Stimulated activated CD4-positive, alpha-beta T cell treated with anti-CD3 and anti-CD28 coated beads, Interleukin-1b, Interleukin-23, amount 100 ng/mL, for 1 hour (primary cell): ENCODE measurements at places on chromosomes 2 and 18.

GRCh38 chr18:23226930-23227725 is 91.8 kb downstream of the CABLES1 start:
- DNase-seq = no peak

DNA sequence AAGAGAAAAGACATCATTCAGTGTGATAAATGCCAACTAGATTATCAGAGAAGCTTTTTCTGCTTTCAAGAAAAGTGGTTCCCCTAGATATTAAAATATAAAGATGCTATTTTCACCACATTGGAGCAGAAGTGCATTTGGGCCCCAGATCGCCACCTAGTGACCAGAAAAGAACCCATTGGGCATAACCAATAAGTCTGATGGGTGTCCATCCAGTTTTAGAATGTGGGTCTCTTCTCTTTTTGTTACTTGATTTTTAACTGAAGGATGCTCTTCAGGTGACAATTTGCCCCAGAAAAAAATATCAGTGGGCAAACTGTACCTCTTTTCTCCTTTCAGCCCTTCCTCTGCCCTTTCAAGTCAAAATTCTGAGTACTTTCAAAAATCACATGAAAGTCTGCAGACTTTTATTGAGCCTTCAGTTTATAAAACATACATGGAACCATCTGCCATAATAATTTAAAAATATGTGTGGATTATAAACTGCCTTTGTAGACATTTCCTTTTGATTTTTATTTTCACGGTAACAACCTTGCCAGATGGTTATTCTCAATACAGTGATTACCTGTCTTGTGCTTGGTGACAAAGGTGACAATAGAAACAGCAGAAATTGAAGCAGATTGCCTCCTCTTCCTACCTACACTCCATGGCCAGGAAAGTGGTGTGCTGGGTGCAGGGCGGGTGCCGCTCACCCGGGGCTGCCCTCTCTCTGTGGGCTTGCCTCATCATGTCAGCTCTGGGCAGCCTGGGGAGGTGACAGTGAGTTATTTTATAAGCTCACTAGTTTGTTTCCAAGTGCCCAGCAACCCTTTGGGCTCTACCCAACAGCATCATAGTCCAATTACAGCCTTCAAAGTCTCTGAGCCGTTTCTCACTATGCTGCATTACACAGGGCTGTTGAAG is 124.5 kb downstream of the DCDC2C start:
- DNase-seq = no peak

DNA sequence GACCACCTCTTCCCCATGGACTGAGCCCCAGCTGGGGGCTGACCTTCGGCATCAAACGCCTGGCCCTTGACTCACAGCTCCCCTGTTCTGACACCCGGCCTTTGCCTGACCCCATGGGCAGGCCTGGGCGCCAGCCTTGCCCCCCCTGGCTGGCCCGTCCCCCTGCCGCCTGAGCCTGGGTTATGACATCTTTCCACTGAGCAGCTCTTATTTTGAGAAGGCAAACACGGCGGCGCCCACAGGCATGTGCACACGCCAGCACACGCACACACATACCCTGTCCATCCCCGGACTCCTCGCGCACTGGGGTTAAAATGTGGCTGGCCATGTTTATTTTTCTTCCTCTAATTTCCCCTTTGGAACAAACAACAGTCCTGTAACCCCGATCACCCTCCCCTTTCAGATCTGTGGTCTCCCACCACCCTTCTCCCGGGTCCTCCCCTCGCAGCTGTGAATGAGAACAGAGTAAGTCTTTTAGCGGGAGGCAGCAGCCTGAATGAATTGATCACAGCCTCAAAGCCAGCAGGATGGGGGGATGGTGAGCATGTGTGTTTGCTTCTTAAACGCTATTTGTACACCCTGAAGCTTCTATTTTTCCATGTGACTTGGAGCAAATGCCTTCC is 11.8 kb upstream of the ATOH8 start:
- DNase-seq = no peak

GRCh38 chr2:18998491-18998890 is 359.9 kb downstream of the OSR1 start:
- DNase-seq = no peak

DNA sequence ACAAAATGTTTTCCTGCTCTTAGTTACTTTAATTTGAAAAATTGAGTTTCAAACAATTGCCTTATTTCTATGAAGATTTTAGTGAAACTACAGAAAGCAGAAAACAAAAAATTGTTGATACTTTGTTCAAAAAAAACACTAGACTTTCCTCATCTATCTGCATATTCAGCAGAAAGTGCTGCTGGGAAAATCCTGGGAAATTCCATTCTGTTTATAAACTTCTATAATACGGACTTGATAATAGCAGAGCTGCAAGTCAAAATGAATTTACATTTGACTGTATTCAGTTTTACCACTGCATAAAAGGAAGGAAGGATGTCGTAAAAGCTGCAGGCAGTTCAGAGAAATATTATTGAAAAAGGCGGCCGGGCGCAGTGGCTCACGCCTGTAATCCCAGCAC is 24.9 kb upstream of the ERICH2 start:
- no peak for DNase-seq

GRCh38 chr18:50441016-50441415 is 66.2 kb downstream of the SKA1 start:
- no peak for DNase-seq

DNA sequence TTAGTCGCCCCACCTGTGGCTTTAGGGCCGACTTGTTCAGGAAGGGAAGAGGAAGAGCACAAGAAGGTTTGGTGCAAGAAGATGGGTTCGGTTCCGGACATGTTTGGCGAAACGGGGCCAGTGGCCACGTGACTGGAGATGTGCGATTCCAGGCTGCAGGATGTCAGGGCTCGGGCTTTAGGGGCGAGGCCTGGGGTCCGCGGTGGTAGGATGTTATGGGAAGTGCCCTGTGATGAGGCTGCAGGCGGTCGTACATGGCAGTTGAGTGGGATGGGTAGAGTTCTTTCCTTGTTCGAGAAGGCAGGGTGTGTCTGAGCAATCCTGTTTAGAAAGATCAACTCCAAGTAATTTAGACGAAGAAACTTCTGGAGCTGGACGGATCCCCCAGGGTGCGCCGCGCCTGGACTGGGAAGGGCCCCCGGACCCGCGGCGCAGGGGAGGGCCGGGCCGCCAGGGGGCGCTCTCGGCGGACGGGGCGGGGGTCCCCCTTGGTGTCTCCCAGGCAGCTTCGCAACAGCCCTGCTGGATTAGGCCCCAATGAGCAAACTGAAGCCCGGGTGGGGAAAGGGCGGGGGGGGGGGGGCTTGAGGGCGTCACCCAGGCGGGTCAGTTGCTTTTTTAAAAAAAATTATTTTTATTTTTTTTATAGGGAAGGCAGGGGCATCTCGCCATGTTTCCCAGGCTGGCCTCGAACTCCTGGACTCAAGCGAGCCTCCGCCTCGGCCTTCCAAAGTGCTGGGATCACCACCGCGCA is 17.2 kb upstream of the SDC1 start:
- no peak for DNase-seq

GRCh38 chr2:120930864-120931263 is 195.2 kb downstream of the GLI2 start:
- no peak for DNase-seq

- no peak for DNase-seq
These were observed 87.6 kb upstream of the FAM110C start for GRCh38 chr2:133675-134593.

GRCh38 chr18:61001138-61001537 is 332.1 kb upstream of the CDH20 start:
- no peak for DNase-seq

- no peak for DNase-seq
These were observed 9.5 kb downstream of the USP40 start for GRCh38 chr2:233556881-233557736.

DNA sequence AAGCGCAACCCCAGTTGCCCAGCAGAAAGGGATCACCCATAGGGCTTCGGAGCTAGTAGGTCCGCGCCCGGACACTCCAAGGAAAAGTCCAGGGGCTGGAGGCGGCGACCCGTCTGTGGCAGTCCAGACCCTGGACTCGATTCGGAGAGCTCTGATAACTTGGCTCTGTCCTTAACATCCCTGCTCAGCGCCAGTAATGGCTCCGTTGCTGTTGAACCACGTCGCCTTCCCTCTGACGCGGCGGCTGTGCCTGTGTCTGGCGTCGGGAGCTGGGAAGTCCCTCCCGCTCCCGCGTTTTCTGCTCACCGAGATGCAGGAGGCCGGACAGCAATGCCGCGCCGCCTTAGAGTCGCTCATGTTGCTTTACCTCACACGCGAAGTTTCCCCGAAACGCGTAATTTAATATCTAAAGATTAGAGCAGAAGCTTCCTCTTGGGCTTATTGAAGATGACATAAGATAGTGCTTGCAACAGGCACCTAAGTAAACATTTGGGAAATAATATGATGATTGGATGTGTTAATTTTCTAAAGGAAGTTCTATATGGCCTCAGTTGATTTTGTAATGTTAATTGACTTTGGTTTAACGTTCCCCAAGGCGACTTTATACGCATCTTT is 1.3 kb upstream of the ZBTB14 start:
- DNase-seq = peak; percentile 19

DNA sequence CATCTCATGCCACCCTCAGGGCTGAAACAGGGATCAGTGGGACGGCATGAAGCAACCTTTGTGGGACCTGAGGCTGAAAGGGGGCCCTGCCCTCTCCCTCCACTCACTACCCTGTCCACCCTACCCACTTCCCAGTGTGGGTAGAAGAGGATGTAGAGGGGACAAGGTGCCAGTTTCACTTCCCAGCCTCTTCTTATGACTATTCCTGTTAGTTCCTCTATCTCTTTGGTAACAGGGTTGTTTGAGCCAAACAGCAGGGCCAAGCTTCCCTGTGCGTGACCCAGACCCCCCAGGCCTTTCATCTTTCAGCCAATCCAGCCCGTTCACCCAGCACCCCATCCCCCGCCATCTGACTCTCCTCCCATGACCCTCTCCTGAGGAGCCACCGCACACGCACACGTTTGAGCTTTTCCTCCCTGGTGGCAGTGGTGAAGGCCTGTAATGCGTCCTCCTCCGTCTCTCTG is 82.3 kb downstream of the STPG4 start:
- no peak for DNase-seq

- no peak for DNase-seq
These were observed 159.2 kb downstream of the GULP1 start for GRCh38 chr2:188450732-188451483.

DNA sequence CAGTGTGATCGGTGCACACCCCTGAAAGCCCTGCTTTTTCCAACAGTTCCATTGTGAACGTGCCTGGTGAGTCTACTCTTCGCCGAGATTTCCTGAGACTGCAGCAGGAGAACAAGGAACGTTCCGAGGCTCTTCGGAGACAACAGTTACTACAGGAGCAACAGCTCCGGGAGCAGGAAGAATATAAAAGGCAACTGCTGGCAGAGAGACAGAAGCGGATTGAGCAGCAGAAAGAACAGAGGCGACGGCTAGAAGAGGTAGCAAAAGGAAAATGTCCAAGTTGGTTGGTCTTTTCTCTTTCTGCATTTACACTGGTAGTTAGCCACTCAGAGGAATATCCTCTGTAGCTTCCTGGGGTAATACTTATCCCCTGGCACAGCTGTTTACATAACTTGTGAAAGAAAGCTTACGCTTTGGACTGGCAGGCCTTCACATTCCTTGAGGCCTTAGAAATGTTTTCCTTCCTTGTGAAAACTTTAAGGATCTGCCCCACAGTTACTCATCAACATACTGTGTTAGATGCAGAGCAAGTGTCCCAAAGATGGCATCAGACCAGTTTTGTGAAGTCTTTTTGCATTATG is 146.6 kb downstream of the MAP4K4 start:
- no peak for DNase-seq

DNA sequence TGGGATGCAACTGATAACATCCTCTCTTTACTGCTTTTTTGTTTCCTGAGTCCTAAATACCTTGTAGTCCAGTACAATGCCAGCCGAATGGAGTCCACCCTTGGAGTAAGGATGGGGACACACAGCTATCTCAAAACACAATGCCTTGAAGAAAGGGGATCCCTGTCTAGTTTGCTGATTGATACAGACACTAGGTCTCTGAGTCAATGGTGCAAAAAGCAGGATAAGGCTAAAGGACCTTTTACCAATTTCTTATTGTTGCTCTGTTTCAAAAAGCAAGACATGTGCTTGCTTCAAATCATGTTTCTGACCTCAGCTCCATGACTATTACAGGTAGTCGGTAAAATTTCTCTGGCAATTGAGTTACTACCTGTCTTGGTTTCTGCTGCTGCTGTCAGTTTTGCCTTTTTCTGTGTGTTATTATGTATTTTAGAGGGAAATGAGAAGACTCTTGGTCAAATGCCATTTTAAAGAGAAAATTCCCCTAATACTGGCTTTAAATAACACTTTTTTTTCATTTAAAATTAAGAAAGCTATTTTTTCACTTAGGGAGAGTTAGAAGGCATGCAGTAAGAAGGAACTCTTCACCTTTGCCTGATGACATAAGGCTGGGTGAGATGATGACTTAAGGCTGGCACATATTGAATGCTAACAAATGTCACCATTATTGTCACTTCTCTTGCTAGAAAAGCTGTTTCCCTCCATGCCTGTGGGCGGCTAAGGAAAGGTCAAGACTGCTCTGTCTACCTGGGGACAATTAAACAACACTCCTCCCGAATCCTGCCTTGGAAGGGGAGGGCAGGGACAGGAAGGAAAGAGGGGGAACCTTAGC is 4.9 kb upstream of the FIGLA start:
- no peak for DNase-seq

GRCh38 chr2:238097988-238098871 is 1.9 kb upstream of the ESPNL start:
- DNase-seq = no peak

GRCh38 chr2:231546014-231546715 is 15.9 kb upstream of the NMUR1 start:
- DNase-seq = no peak

- no peak for DNase-seq
These were observed 34.7 kb downstream of the ONECUT2 start for GRCh38 chr18:57469884-57470283.
